ENCODE measurements at places on chromosomes 6 and 20. TPM values are rescaled to one million over a fixed set of nuclear protein-coding genes. Genes with fewer than 3 reads are reported as not detected.

DNA sequence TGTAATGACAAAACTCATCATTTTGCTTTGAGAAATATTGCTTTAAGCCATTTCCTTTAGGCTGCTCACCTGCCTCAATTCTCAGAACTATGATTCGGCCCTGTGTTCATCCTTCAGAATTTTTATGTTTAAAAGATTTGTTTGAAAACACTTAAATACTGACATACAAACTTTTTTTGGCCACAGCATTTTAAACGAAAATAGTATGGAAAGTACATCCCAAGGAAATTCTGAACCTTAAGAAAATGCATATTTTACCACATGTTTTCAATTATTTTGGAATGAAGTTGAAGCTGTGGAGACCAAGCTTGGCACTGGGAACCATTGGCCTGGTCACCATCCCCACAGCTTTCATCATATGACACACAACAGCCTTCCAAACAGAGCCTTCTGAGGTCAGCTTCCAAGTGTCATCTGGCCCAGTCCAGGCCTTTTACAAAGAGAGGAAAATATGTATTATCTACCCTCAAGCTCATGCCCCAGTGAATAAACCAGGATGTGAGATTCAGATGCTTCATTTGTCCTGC is 83.3 kb downstream of the SOD2 start:
- H3K36me3 ChIP-seq = no peaks in the 10 kb centered on the region
- no peaks in the 10 kb centered on the region for H3K4me1 ChIP-seq
- H3K27me3 ChIP-seq = no peaks in the 10 kb centered on the region
- no peak for DNase-seq
- H3K4me3 ChIP-seq = no peak overlapping the region

DNA sequence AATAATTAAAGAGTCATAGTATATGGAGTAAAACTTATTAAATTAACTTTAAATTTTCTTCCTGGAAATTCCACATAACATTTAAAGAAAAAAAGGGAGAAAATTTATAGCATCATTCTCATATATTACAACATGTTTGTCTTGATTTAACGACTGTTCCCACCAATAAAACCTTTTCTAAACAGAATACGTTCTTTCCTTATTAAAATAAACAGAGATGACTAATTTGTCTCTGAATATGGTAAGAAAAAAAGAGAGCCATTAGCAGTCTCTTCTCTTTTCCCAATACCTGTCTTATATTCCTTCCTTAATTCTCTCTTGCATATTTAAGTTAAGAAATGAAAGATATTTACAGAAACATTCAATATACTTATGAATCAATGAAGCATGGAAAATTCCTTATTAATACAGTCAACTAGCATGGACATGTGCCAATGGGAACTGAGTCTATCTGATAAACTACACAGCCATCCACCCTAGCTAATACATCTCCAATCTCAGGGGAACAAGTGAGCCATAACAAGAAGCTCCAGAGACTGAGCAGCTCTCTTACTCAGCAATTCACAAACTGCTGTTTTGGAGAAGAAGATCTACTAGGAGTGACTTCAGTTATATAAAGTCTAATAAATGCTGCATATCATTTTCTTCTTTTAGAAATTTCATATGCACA is 347.1 kb upstream of the MANEA start:
- no peaks in the 10 kb centered on the region for H3K27me3 ChIP-seq
- no peak for DNase-seq
- no peaks in the 10 kb centered on the region for H3K4me1 ChIP-seq
- H3K27ac ChIP-seq = no peak overlapping the region

The ENPP1 gene
- total RNA-seq = 5.9 TPM

The TMEM217 gene
- 1.2 TPM for total RNA-seq

The HCK gene
- 6.6 TPM for total RNA-seq

The GABRR1 gene
- 0.21 TPM for total RNA-seq

- no peak for DNase-seq
- H3K27ac ChIP-seq = no peak overlapping the region
- H3K4me3 ChIP-seq = no peak overlapping the region
- no peaks in the 10 kb centered on the region for H3K4me1 ChIP-seq
Measured at GRCh38 chr6:54598787-54599313, 247.7 kb upstream of the FAM83B start.

Data from colonic mucosa (tissue), 4 donors.